OCI-M1 (cell line): ENCODE measurements at places on chromosomes 7 and 10.

DNA sequence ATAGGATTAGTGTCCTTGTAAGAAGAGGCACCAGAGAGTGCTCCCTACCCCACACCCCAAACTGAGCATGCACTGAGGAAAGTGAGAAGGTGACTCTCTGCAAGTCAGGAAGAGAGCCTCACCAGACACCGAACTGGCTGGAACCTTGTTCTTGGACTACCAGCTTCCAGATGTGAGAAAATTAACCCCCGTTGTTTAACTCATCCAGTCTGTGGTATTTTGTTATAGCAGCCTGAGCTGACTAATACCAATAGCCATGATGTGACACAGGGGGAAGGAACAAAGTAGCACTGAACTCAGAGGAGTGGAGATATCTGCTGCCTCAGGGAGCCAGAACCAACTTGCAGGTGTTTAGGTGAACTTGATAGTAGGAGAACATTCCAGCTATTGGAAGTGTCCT, 415.2 kb upstream of the ZMIZ1 start:
- DNase-seq = no peak

DNA sequence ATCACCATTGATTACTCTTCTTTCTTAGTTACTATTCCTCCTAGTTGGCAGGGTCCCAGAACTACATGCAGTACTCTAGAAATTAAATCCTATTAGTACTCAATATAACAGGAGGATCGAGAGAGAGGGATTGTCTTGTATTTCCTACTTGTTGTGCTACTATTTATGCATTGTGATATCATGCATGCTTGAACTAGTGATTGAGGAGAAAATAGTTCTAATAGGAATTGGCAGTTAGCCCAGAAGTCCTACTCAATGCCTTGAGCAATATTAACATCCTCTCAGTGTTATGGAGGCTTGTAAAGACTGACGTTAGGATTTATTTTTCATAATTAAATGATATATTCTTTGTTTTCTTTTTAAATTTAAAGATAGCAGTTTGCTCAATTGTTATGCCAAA, 67.4 kb downstream of the FOXP2 start:
- no peak for DNase-seq

GRCh38 chr10:132518572-132519381, 18.8 kb upstream of the INPP5A start:
- no peak for DNase-seq

GRCh38 chr7:105760551-105761447, 115.6 kb downstream of the ATXN7L1 start:
- DNase-seq = no peak

DNA sequence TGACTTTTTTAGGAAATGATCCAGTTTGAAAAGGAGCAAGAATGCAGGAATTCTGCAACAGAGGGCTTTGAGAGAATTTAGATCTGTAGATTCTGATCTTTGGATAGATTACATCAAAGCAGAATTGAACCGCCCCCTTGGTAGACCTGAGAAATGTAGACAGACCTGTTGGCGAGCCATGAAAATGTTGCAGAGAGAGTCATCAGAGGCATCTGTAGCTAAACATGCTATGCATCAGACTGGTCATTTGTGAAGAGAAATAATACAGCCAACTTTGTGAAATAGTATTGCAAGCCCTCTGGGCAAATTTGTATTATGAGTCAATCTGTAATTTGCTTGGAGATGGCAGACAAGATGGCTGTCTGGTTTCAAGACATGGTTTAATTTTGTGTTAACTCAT, 4.3 kb upstream of the C1GALT1 start:
- no peak for DNase-seq

DNA sequence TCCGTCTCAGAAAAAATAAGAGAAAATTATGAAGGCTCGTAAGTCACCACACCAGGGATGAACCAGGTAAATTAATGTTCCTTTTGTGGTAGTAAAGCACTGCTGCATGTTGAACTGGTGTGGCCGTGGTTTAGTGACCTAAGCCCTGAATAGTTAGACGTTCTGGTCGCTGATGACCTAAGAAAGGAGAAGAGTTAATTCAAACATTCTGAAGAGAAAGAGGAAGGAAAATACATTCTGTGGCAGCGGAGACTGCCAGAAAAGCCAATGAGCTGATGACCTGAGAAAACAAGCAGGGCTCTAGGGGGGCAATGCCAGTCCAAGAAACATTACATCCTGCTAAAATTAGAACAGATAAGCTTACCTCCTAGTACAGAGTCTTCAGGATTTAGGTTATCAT, 17.5 kb downstream of the DNAJC9 start:
- no peak for DNase-seq

GRCh38 chr10:84194424-84195043, at the start of gene CDHR1:
Gene CDHR1, plus strand, starts transcription at chr10:84194537. Its CDS starts 224 bp downstream, at chr10:84194761.
- DNase-seq = no peak

DNA sequence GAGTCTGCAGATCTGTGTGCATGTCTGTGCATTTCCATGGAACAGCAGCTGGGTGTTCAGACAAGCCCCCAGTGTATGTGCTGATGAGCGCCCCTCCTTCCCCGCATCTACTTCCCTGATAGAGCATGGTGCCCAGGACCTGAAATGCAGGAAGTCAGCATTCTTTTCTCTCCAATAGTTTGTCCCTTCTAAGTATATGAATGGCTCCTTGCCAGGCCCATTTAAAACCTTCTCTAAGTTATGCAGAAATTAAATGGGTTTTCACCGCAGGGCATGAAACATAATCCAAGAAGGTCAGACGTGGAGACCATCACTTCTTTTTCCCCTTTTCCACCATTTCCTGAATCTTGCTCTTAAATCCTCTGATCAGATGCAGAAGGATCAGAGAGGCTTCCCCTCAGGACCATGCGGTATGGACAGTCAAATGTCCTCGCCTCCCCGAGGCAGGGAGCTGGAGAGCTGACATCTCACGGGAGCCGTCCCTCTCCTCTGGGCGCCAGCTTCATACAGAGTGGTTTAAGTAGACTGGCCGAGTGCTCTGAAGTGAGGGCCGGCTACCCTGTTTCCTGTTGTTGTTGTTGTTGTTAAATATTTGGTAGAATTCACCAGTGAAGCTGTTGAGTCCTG, 155.3 kb downstream of the C10orf105 start:
- no peak for DNase-seq

- DNase-seq = no peak
Observed at GRCh38 chr10:113001599-113002448, 51.8 kb downstream of the TCF7L2 start.

DNA sequence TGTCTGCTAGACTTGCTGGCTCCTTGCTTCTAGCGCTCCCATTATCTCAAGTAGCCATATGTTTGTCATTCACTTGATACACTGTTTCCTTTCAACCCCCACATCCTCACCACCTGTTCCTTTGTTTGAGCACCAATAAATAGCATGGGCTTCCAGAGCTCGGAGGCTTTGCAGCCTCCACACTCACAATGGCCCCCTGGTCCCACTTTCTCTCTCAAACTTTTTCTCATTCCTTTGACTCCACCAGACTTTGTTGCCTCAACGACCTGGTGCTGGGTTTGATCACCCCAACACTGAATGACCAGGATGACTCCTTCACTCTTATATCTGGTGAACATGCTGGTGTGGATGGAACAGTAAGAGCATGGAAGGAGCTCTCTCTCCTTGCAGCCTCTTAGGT, 114.5 kb upstream of the TRIM24 start:
- no peak for DNase-seq

DNA sequence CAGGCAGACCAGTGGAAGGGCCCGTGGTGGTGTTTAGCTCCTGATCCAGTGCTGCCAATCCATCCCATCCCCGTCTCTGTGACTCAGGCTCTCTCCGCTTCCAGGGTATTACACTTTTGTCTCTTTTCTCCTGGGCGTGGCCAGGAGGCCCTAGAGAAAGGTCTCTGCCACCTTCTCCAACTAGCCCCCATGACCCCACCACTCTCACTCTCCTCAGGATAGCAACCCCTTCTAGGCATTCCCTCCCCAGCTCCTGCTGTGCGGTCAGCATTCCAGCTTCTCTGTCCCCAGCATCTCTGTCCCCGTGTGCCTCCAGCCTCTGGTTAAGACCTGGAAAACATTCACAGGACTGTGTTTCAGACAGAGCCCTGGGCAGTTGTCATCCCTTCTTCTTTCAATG, 36.2 kb upstream of the R3HCC1L start:
- no peak for DNase-seq

- DNase-seq = no peak
Observed at GRCh38 chr7:113840954-113841353, 77.9 kb downstream of the PPP1R3A start.

DNA sequence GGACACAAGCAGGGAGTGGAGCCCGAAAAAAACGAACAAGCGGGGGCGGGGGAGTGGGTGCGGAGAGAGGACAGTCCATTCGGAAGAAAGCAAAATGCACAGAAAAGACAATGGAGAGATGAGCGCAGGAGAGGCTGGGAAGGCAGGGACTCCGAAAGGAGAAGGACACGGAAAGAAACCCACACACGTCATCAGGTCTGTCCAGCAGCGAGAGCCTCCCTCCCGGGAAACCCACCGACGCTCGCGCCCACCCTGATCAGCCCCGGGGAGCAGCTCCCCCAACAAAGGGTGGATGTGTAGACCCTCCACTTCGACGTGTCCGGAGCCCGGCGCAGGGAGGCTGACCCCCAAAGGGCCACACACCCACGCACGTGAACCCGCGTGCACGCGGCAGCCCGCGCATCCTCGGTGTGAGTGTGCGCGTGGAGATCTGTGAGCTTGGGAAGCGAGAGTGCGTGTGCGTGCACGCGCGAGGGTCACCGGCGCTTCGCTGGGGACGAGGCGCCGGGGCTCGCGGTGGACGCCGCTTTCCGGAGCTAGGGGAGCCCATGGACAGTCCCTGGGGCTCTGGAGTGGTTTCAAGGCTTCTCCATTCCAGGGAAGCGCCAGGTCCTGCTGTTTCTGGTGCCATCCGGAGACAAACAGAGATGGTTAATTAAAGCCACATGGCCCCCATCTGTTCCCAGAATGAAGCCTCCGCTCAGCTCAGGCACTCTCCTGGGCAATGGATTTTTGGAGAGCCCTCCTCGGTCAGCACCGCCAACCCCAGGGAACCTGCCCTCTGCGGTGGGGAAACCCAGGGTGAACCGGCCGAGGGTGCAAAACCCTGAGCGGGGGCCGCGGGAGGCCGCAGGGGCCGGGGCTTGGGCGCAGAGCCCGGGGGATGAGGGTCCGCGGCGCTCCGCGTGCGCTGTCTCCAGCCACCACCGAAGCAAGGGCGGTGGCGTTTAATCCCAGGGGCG, 916 bp downstream of the LAMB1 start:
- no peak for DNase-seq

DNA sequence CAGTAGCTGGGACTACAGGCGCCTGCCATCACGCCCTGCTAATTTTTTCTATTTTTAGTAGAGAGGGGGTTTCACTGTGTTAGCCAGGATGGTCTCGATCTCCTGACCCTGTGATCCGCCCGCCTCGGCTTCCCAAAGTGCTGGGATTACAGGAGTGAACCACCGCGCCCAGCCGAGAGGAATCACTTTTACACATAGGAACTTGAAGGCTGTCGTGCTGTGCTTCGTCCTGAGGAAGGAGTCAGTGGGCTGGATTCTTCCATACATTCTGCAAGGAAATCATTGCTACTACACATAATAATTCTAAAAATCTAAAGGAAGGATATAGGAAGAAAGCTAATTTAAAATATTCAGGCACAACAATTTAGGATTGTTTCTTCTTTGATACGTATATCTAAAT, 48.8 kb upstream of the ZPBP start:
- DNase-seq = no peak

GRCh38 chr10:129505500-129506075, 38.5 kb downstream of the MGMT start:
- no peak for DNase-seq

- DNase-seq = no peak
Observed at GRCh38 chr10:85888559-85888958, 478.0 kb downstream of the GRID1 start.

- no peak for DNase-seq
Observed at GRCh38 chr10:128576336-128576735, 450.1 kb upstream of the MKI67 start.

DNA sequence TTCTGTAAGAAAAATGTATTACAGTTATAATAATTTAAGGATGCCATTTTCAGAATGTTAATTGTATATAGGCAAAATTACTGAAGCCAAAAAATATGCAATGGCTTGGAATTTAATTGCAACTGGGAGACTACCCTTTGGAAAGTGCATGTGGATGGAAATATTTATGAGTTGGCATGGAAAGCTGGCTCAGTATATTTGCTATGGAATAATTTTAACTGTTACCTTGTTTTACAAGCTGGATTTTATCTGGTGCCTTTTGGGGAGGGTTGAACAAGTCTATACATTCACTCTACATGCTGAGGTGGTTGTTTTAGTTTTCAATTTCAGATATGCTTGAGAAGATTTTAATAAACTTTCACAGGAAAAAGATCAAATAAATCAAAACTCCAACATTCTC, 80.9 kb upstream of the ABCB5 start:
- no peak for DNase-seq

GRCh38 chr7:69597278-69598076, 798 bp upstream of the AUTS2 start:
- no peak for DNase-seq

DNA sequence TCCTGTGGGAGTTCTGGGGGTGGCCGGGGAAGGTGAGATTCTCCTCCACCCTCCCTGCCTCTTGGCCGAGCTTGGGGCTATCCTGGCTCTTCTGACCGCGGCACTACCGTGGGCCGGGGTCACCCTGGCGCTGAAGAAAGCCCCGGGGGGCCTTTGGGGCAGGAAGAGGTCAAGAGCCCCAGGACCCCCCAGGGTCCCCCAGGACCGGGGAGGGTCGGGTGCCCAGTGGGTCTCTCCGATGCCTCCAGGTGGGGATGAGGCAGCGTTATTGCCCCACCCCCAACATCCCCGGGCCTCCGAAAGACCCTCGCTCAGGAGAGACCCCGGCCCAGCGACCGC, 439 bp upstream of the KNDC1 start:
- DNase-seq = no peak

GRCh38 chr7:120825152-120825551, 32.8 kb downstream of the TSPAN12 start:
- no peak for DNase-seq

GRCh38 chr10:27779462-27780015, 33.9 kb upstream of the MKX start:
- no peak for DNase-seq

DNA sequence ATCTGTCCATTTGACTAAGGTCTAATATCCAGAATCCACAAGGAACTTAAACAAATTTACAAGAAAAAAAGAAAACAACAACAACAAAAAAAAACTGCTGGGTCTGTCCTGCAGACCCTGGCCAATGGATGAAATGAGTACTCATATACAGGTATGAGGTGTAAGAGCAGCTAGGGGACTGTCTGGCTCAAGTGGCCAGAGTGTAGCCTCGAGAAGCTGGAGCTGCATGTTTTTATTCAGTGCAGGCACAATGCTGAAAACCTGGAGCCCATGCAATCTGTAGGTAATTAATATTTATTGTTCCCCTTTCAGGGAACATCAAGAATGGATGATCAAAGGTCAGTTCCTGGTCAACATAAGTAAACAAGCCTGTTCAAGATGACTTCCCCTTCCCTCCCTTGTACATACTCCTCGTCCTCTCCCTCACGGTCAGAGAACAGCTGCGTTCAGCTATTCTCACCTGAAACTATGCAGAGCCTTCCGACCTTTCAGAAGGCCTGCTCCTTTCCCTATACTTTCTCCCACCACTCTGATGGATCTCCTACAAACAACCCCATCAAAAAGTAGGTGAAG, 15.5 kb downstream of the CYP2C19 start:
- no peak for DNase-seq
